ENCODE measurements at places on chromosomes 5 and 9.

DNA sequence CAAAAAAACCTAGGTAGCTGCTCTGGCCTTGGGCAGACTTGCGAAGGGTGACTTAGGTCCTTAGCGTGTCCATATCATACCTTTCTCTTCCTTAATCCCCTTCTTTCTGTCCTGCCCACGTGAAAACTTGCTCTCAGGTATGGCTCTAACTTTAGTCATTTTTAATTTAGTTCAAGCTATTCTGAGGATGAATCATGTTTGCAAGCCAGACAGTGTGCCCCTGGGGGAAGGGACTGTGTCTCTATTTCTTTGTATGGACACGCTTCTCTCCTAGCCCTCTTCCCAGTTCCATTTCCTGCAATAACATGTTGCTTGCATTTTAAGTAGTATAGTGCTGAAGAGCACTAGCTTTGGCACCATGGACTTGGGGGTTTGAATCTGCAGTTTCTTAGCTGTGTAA is 120.6 kb downstream of the PTTG1 start:
- H3K27me3 ChIP-seq: no peaks in the 10 kb centered on the region
- no peak overlapping the region for H3K27ac ChIP-seq

- no peaks in the 10 kb centered on the region for H3K27me3 ChIP-seq
- H3K36me3 ChIP-seq: no peaks in the 10 kb centered on the region
- no peak for DNase-seq
- H3K27ac ChIP-seq: no peak overlapping the region
These were observed 106.8 kb upstream of the FST start for GRCh38 chr5:53373451-53374158.

GRCh38 chr5:34811706-34812105 is 27.3 kb upstream of the TTC23L start:
- no peaks in the 10 kb centered on the region for H3K4me1 ChIP-seq
- peaks cover 12% of the 10 kb centered on the region for H3K36me3 ChIP-seq
- DNase-seq: no peak
- no peak overlapping the region for H3K27ac ChIP-seq
- no peaks in the 10 kb centered on the region for H3K27me3 ChIP-seq

DNA sequence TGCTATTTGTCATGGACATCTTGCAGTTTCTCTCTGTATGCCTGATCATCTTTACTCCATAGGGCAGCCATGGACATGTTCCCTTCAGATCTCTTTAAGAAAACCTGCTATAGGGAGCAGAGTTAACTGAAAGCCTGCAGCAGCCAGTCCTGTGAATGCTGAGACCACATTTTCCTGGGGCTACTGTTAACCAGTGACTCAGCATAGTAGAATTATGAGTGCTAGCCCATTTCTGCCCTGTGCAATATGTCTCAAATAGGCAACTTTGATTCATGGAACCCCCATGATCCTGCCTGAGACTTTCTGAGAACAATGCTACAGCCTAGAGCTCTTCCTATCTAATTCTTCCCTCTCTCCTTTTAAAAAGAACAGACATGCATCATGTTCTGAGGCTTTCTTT is 624.2 kb downstream of the CHSY3 start:
- peaks cover 42% of the 10 kb centered on the region for H3K4me1 ChIP-seq
- no peak overlapping the region for H3K4me3 ChIP-seq
- peak overlapping the region; percentile 27 for H3K27ac ChIP-seq
- H3K27me3 ChIP-seq: no peaks in the 10 kb centered on the region
- peak; percentile 84 for DNase-seq

All from MCF 10A (cell line).